Progenitor cell of endocrine pancreas (in vitro differentiated cells): ENCODE measurements at places on chromosomes 4 and X.

GRCh38 chr4:105624530-105624929 is 72.1 kb downstream of the ARHGEF38 start:
- DNase-seq = no peak

DNA sequence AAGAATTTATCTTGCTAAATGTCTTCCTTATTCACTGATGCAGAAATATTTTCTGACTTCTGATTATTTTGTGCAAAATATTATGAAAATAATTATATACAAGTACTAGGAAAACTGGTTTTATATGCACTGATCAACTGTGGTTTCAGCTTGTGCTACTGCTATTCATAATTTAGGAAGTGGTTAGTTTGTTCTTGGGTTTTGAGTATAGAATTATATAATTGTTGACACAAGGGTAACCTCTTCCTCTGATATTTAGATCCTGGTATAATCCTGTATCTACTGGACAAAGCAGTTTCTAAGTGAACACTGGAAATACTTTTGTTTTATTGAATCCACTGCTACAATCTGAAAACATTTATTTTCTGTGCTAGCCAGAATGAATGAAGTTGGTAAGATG is 182.8 kb downstream of the PDGFC start:
- DNase-seq = no peak

- DNase-seq = no peak
Measured at GRCh38 chr4:173121076-173121561, 47.5 kb upstream of the GALNT7 start.

GRCh38 chr4:81142744-81143143 is 72.3 kb downstream of the PRKG2 start:
- DNase-seq = no peak

DNA sequence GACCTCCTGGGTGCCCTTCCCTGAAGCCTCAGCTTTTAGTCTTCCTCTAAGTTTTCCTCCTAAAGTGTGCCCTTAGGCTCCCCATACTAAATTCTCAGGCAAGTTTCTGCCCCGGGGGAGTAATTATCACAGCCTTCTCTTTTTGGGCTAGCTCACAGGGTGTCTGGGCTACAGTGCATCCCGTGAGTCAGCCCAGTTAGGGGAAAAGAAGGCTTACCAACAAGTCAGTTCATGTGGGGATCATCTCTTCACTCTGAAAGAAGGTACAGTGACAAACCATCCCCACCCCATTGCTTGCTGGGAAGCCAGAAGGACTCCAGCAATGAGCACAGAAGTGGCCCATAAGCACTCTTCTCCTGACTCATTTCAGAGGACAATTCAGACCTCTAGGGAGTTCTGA is 134.7 kb upstream of the FAM9C start:
- no peak for DNase-seq

DNA sequence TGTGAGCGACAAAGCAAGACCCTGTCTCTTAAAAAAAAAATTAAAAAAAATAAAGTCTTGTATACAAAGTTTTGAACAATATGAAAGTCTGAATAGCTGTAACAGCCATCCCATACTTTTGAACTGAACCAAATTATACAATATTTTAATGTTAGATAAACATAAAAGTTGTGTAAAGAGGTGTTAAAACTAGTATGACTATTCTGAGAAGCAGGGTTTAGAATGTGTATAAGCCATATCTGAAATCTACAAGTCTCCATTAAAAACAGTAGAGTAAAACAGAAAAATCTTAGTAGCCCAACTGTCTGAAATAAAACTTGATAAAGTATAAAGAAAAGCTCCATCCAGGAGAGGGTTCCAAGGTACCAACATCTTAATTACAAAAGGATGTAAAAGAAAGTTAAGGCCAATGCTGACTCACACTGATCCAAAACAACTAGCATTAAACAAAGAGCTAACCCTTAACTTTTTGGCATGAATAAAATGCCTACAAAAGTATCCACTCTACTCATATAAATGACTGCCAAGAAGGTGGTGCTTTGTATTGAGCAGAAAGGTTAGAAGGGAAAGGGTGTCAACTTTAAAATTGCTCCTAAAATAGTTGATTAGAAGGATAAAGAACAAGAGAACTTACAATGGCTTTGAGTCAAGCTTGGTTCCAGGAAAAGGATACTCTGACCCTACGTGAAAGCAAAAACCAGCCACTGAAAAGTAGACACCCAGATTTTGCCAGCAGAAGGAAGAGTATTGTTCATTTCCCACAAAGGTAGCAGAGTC is 18.5 kb downstream of the CNOT6L start:
- no peak for DNase-seq

GRCh38 chrX:72306085-72306801 is 529 bp upstream of the CITED1 start:
- DNase-seq = no peak

- DNase-seq = no peak
Measured at GRCh38 chrX:40539214-40540142, 41.3 kb upstream of the ATP6AP2 start.

DNA sequence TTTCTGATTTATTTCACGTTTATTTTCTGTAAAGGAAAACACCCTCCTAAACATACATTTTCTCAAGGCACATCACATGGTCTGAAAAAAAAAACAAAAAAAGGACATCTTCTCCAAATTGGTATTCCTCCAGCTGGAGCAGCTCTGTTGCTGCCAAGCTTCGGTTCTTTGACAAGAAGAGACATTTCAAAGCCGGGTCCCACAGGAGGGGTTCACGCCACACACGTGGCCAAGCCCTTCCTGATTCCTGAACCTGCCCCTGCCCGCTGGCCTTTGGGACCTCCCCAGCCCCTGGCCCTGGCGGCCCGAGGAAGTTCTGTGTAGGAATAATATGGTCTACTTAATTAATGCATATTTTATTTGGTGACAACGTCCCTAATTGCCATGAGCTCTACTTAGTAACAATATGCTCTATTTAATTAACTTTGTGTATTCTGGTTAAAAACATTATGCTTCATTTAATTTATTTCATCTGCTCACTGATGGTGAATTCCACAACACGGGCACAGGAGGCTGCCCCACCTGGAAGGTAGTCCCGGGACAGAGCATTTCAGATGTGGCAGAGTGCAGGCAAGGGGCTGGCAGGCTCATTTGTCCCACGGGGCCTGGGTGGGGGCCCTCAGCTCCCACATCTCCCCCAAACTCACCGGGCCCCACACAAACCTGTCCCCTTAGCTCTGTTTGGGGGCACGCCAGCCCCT is 5.4 kb upstream of the RGS12 start:
- DNase-seq = no peak

DNA sequence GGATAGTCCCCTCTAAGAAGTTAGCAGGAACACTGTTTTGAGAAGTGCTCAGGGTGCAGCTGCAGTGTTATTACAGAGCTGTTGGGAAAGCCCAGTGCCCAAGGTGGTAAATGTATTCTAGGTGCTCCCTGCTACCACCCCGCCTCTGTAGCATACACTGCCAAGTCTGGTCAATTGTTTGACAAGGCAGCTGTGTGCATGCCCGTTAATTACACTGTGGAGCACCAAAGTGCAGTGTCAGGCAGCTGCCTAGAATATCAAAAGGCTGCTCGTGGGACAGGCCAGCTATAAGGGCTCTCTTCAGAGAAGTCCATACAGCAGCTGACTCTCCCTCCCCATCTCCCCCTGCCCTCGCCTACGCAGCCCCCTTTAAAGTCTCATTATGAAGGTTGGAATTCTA is 99.9 kb upstream of the KLHL13 start:
- DNase-seq = no peak

DNA sequence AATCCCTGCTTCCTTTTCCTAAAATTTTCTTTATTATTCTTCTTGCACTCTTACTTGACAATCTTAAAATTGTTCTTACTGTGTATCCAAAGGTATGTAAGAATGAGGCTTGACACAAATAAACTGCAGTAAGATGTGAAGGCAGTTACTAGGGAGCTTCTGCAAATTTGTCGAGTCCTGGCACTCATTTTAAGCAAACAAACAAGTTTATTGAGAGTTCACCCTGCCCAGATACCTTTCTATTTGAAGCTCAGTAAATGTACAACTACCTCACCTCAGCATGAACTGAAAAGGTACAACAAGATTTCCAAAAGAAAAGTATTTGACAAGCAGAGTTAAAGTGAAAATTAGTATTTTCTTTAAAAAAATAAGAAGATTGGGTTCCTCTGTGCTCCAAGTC is 13.3 kb upstream of the SYTL4 start:
- DNase-seq = no peak

GRCh38 chrX:41737065-41737464 is 13.1 kb downstream of the GPR82 start:
- no peak for DNase-seq

DNA sequence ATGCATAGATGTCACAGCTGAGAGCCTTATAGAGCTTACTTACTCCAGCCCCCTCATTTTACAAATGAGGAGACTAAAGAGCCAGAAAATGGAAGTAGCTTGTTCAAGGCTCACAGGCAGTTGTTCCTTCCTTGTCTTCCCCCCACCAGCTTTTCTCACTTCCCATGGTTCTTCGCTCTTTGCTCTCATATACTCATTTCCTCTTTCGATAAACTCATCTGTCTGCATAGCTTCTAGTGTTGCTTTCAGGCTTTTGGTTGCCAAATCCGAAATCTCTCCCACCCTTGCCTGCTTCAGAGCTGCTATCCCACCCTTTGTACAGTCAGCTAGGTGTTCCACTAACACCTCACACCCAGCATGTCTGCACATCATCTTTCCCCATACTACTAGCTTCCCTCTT is 25.0 kb upstream of the GJB1 start:
- no peak for DNase-seq

DNA sequence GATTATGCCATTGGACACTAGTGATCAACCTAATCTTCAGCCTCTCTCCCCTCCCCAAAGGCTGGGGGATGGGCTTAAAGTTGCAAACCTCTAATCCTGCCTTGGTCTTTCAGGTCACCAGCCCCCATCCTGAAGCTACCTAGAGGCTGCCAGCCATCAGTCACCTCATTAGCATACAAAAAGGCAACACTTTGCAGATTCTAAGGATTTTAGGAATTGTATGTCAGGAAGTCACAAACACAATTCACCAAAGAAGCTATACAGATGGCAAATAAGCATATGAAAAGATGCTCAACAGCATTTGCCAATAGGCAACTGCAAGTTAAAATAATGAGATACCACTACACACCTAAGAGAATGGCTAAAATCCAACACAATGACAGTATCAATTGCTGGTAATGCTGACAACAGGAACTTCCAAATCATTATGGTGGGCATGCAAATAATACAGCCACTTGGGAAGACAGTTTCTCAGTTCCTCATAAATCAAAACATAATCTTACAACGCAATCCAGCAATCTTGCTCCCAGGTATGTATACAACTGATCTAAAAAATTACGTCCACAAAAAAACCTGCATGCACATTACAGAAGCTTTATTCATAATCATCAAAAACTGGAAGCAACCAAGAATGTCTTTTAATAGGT is 9.0 kb upstream of the PIM2 start:
- DNase-seq = no peak

- no peak for DNase-seq
Measured at GRCh38 chr4:37872310-37872988, 18.4 kb upstream of the TBC1D1 start.

DNA sequence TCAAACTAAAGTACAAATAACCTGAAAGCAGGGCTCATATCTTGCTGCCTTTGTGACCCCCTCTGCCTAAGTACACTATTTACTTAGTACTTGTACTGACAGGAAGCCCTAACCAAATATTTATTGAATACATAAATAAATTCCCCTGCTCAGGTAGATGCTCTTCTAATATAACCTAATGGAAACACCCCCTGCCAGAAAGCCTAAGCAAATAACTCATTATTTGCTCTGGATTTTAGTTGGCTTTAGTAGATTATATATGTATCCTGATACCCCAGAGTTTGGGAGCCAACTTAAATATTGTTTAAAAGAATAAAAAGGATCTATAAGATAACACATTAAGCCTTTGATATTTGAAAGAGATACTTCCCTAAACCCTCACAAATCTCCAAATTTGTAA is 318.2 kb downstream of the PPP1R2C start:
- no peak for DNase-seq

GRCh38 chr4:125350470-125351135 is 35.8 kb downstream of the FAT4 start:
- DNase-seq = no peak

- DNase-seq = no peak
Measured at GRCh38 chr4:9847968-9848748, 66.7 kb downstream of the DRD5 start.

DNA sequence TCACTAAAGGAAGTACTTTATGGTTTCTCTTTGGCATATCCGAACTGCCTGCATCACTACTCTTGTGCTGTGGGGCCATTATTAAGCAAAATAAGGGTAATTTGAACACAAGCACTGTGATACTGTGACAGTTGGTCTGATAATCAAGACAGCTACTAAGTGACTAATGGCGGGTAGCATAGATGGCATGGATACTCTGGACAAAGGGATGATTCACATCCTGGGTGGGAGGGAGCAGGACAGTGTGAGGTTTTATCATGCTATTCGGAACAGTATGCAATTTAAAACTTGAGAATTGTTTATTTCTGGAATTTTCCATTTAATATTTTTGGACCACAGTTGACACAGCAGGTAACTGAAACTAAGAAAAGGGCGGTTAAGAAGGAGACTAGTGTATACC is 52.6 kb upstream of the CITED1 start:
- DNase-seq = no peak

DNA sequence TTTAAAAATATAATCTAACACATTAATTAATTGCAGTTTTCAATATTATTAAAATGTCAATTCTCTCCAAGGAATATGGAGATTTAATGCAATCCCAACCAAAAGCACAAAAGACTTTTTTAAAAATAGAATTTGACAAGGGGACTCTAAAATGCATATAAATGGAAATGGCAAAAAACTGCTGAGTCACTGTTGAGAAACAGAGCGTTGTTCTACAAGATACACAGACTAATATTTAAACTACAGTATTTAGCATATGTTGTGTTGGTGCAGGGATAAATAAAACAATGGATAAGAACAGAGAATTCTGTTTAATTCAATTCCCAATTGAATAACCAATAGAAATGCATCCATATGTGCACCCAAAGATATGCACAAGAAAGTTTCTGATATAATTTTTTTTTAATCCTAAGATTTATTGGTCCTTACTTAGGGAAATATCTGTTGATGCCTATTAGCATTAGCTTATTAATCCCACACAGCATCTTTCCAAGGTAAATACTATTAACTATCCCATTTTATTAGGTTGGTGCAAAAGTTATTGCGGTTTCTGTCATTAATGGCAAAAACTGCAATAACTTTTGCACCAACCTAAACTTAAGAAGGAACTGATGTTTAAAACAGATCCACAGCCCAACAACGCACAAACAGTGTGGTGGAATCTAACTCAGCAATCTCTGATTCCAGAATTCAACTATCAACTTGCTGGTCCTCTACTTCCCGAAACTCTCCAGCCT is 86.8 kb upstream of the VEGFC start:
- no peak for DNase-seq

DNA sequence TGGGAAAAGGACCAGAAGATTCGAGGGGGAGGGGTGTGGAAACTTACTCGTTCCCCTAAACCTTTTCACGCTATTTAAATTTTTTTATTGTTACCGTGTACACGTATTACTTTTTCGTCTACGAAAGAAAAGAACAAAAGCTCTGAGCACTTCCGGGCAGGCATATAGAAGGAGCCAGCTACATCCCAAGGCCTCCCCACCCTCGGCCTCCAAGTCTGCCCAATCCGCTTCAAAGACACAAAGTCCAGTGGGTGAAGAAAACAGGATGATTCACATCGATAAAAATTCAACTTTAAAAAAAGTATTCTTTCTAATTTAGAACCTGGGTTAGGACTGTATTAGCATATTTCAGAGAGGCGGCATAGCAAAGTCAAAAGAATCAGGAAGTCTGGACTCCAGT is 23.1 kb downstream of the SEL1L3 start:
- DNase-seq = no peak

- peak; percentile 57 for DNase-seq
Measured at GRCh38 chrX:103831803-103832544, at the start of gene RAB9B. TSS of gene RAB9B (minus strand) at chrX:103832257. CDS start at chrX:103825784, 6,473 bp downstream.

- DNase-seq = peak; percentile 44
Measured at GRCh38 chr4:93828995-93829819, 654 bp downstream of the ATOH1 start.
